ENCODE measurements at places on chromosomes 13 and 19.

DNA sequence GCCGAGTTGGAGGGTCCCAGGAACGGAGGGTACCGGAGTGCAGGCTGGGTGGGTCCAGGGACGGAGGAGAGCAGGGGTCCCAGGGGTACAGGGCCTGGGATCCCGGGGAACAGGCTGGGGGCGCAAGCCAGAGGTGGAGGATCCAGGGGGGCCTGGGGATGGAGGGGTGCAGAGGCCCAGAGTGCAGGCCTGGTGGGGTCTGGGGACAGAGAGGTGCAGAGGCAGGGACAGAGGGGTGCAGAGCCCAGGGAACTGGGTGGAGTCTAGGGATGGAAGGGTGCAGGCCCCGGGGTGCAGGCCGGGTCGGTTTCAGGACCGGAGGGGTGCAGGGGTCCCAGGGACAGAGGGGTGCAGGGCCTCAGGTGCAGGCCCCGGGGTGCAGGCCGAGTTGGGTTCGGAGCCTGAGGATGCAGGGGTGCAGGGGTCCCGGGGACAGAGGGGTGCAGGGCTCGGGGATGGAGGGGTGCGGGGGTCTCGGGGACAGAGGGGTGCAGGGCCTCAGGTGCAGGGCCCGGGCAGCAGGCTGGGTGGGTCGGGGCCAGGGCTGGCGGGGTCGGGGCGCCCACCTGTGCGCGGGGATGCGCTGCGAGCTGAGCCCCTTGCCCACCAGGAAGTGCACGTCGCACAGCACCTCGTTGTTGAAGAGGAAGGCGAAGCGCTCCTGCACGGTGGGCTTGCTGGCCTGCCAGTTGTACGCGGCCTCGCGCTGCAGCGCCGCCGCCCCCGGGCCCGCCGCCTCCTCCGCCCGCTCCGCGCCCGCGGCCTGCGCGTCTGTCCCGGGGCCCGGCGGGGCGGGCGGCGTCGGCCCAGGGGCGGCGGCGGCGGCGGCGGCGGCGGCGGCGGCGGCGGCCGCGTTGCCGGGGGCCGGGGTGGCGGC lies 545 bp downstream of the BTBD2 start:
- no peak for DNase-seq

DNA sequence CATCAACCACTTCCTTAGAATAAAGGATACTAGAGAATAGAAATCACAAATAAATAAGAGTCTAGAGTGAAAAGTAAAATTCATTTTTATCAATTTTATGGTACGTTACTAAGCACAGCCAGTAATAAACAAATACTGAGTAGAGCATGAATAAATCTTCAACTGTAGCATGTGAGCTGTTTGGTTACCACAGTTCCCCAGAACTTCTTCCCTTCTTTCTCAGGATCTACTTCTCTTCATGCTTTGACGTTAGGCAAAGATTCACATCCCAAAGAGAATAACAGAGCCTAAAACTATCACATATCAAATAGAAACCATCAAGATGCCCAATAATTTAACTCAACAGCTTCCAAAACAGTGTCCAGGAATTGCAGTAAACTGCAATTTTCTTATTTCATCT lies 7.4 kb downstream of the RUBCNL start:
- no peak for DNase-seq

GRCh38 chr13:94209117-94209516 lies 270.4 kb downstream of the DCT start:
- DNase-seq = peak; percentile 34

DNA sequence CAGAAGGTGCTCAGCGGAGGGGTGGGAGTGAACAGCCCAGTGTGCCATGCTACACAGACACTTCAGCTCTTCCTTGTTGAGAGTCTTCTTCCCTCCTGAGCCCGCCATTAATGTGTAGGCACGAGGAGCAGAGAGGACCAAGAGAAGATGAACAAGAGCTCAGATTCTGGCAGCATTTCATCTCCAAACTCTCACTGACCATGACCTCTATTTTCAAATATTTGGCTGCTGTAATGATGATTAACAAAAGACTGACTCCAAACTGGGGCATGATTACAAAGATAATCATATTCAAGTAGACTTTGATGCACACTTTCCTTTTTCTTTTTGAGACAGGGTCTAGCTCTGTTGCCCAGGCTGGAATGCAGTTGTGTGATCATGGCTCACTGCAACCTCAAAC lies 236.5 kb downstream of the DCLK1 start:
- DNase-seq = no peak
